GM03348 (cell line): ENCODE measurements at places on chromosomes 3 and 15.
A peak's percentile ranks its signal among the peaks of the same experiment; 100 is the strongest.

DNA sequence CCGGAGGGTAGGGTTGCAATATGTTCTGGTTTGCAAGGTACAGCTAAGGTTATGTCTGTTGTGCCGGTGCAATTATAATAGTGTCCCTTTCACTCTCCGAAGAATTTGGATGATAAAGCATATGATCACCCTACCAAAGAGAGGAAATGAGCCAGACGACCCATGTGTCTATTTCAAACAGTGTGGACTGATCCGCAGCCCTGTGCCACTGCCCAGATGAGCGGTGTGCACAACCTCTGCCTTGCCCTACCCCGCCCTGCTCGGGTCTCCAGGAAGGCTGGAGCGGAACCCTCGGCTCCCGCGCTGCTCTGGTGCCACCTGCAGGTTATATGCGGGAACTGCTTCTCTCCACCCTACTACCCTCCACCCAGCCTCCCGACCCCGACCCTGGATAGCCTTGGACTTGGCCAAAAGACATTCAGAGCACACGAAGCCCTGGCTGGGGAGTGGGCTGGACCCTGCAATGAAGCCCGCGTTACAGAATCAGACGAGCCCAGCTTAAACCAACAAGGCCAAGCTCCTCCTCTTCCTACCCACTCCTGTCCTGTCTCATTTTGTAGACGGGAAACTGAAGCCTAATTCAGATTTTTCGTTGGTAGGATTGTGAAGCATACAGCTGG is 68.4 kb upstream of the CHRNB4 start:
- peak; percentile 83 for DNase-seq

DNA sequence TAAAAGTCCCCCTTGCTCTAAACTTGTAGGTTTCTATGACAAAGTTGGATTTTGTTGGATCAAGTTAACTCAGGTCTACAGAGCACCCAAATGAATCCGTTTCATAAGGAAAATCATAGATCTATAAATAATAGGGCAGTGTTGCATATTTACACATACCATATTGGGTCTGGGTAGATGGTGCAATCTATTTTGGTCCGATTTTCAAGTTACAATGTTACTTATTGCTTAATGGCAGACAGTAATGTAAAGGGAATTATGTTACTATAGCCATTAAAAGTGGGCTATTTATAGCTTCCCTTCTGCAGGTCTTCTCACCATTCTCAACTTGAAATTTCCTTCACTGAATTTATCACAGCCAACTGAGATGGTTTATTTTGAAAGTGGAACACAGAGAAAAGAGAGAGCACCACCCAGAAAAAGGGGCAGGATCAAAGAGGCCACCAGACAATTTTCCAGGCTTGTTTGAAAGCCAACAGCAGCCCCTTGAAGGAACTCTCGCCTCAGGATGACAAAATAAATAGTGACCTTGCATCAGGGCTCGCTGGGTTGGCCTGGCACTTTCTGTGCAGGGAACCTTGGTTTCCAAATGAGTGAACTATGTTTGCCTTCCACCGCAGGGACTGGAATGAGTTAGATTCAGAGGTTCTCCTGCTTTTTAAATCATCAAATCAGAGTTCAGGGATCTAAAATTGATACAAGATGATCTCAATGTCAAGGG is 260.2 kb upstream of the HES1 start:
- no peak for DNase-seq

- DNase-seq = no peak
Observed at GRCh38 chr3:136931606-136932005, 26.2 kb upstream of the IL20RB start.

DNA sequence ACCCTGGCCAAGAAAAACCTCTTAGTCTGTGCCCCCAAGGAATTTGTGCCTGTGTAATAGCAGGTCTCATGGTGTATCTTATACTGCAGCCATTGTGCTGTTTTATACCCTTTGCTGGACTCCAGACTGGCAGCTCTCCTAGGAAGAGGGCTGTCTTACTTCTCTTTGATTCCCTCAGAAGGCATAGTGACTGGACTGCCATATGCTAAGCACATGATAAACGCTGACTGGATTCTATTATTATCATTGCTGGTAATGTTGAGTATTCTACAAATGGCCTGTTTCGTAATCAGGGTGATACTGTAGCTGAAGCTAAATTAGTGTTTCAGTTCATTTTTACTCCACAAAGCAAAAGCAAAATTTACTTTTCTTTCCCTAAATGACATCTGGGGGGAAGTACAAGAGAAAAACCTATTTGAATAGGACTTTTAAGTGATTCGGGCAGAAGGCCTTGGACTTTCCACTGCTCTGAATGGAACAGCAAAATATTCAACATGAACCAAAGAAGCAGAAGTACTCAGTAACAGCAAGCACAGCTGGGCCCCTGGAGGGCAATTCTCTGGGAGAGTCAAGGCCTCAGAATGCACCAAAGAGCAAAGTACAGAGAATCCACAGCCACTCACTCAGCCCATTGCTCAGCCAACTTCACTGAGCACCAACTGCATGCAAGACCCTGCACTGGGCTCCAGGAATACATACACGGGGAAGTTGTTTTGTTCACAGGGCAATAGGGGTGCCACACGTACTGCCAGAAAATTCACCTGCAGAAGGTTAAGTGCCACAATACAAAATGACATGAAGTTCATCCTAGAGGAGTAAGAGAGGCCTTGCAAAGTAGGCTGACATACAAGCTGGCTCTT is 7.9 kb upstream of the BCL2A1 start:
- peak; percentile 77 for DNase-seq

DNA sequence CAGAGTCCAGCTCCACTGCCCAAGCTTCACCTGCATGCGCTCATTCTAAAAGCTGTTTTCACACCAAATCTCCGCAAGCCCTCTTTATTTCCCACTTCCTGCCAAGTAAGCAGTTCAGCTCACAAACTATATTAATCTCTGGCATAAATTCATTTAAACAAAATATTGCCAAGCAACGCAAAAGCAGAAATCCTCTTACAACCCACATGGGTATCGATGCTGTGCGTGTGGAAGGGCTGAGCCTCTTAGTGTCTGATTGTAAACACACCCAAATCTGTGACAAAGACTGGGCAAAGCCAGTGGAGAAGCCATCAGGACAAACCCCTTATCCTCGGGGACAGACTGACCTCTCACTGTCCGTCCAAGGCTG is 124.3 kb upstream of the ATP2B2 start:
- no peak for DNase-seq

- DNase-seq = no peak
Observed at GRCh38 chr15:39269352-39269751, 311.5 kb upstream of the THBS1 start.

- no peak for DNase-seq
Observed at GRCh38 chr3:22231061-22231460, 480.1 kb upstream of the ZNF385D start.
